ENCODE measurements at places on chromosomes 13 and 19.

DNA sequence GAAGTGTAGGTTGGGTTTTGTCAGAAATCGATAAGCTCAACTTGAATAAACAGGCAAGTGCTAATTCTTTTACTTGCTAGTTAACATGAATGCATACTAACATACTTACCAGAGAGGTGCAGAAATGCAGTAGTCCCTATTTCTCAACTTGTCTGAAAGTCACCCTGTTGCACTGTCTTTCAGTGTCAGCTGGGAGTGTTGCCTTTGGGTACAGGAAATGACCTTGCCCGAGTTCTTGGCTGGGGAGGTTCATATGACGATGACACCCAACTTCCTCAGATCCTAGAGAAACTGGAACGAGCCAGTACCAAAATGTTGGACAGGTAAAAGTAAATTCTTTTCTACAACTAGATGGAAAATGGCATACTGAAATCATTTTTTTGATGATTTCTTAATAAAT, 103.5 kb upstream of the AKAP11 start:
- no peak for DNase-seq

- no peak for DNase-seq
Measured at GRCh38 chr13:110525328-110526319, 35.9 kb downstream of the RAB20 start.

DNA sequence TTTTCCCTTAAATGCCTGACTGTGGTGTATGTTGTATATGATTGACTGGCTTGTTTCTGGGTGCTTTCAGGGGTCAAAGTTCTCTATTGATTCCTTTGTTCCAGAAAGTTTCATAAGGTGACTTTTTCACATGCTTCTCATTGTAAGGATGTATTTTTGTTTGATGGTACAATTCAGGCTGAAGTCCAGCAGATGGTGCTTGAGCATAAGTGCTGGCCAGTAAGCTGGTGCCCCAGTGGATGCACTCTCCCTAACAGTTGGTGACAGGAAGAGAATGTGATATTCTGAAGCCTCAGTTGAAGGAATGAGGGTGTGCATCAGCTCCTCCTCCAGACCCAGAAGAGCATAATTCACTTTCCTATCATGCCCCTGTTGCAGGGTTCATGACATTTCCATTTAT, 1941.6 kb upstream of the PRR20A start:
- no peak for DNase-seq

DNA sequence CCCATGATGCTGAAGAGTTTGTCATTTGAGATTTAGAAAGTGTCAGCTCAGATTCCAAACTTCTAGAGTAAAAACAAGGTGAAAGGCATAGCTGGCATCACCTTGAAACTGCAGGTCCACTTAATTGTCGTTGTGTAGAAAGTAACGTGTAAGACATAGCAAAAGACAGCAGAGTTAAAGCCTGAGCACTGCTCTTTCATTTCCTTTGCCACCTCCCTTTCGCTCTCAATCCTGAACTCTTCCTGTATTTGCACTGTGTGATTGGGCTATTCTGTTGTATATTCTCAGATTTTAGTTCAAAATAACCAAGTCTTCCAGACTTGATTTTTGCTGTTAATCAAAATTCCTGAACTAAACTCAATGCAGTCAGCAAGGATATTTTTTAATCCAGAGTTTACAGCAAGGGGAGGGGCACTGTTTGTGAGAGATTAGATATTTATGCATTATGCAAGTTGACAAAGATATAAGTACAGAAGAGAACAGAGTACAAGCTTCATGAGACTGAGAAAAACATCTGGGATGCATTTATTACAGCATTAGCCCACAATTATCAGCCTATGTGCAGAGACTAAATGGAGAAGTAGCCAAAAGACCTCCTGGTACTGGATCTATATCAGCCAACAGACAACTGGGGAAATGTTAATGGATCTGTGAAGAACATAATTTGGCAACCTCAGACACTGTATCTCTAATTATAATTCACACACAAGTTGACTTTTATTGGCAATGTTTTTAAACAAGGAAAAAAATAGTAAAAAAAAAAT, 328.6 kb downstream of the SUCLA2 start:
- DNase-seq: no peak

- no peak for DNase-seq
Measured at GRCh38 chr13:90477216-90477615, 870.3 kb upstream of the MIR17HG start.

GRCh38 chr13:50107205-50107604, 92.0 kb downstream of the KCNRG start:
- no peak for DNase-seq

Data from activated CD4-positive, alpha-beta T cell treated with anti-CD3 and anti-CD28 coated beads, Interleukin-2, amount 50 U/mL, for 48 hours (primary cell).